IgD-negative memory B cell (primary cell): ENCODE measurements at places on chromosomes 4 and X. TPM values are rescaled to one million over a fixed set of nuclear protein-coding genes. Genes with fewer than 3 reads are reported as not detected.

Gene TMEM31
- polyA plus RNA-seq, result not detected

Gene MAGEB16
- not detected for polyA plus RNA-seq

Gene NLGN4X
- not detected for polyA plus RNA-seq

Gene COPS4
- polyA plus RNA-seq, result 40.7 TPM

Gene PNMA6A
- 0.14 TPM for polyA plus RNA-seq

Gene FGFBP2
- polyA plus RNA-seq, result 13.2 TPM

Gene TSPAN7
- not detected for polyA plus RNA-seq
